ENCODE measurements at places on chromosomes 6 and 20.

DNA sequence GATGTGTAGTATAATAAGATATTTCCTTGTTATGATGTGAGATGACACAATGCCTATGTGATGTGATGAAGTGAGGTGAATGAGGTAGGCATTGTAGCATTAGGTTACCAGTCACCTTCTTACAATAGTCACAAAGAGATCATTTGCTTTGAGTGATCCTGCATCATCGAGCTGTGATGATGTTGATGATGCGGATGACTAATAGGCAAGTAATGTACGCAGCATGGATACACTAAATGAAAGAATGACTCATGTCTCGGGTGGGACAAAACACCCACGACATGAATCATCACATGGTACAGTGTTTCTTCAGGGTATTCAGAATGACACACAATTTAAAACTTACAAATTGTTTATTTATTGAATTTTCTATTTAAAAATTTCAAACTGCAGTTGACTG, 806.3 kb upstream of the GJE1 start:
- DNase-seq: peak; percentile 78

- no peak for DNase-seq
These were observed 112.1 kb downstream of the WDR27 start for GRCh38 chr6:169589699-169590257.

- no peak for DNase-seq
These were observed 2.8 kb downstream of the EZR start for GRCh38 chr6:158816329-158816728.

- DNase-seq: peak; percentile 39
These were observed 133.5 kb downstream of the TBC1D7 start for GRCh38 chr6:13194852-13195251.

DNA sequence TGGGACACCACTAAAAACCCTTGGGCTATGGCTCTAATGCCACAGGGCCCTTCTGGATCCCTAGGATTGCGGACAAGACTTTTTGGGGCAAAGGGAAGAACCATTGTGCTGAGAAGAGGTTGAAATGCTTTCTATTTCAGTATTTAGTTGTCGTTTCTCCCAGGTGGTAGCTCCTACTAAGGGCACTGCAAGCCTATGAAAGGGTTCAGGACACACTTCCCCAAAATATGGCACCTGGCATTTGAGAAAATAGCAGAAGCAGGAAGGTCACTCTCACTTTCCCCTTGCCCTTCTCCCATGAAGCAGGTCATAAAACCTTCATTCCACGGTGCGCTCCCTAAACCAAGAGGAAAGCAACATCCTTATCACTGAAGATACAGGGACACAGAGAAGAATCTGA, 125.4 kb upstream of the GPR6 start:
- DNase-seq: no peak

GRCh38 chr6:20744911-20745557, 210.8 kb downstream of the CDKAL1 start:
- DNase-seq: no peak

GRCh38 chr6:42276034-42276890, 58.6 kb upstream of the MRPS10 start:
- no peak for DNase-seq

DNA sequence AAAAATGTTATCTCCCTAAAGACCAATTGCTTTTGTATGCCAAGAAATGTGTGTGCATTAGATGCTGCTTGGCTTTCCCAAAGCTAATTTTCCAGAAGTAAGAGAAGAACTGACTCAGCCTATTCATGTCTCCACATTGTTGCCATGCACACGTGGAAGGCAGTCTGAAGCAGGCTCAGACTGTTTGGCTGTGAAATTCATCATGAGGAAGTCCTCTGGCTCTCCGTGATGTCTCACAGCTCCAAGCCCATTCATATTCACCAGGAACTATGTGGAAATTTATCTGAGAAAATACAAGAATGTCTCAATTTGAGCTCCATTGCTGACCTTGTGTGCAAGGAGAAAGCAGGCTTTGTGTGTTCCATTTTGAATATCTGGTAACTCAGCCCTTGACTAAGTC, 1022.2 kb upstream of the GJE1 start:
- no peak for DNase-seq

DNA sequence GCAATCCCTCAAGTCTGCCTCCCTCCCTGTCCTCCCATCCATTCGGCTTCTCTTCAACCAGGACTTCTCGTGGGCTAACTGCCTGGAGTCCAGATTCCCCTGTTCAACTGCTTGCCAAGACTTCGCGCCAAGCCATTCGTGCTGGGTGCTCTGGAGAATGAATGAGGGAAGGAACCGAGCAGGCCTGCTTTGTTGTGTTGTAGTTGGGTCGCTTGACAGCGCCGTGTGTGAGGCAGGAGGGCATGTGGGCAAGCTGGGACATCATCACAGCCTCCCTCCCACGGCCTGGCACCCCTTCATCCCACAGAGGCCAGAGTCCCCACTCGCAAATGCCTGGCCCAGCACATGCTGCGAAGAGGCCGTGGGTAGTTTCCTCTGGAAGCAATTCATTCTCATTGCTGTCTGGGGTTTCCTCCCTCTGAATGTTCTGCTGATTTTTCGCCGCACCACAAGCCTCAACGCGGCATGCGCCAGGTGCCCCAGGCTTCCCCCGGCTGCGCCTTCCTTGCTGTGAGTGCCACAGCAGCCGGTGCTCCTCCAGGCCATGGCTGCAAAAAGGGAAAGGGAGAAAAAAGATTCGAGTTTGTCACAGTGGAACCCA, 336.0 kb downstream of the QKI start:
- DNase-seq: no peak

DNA sequence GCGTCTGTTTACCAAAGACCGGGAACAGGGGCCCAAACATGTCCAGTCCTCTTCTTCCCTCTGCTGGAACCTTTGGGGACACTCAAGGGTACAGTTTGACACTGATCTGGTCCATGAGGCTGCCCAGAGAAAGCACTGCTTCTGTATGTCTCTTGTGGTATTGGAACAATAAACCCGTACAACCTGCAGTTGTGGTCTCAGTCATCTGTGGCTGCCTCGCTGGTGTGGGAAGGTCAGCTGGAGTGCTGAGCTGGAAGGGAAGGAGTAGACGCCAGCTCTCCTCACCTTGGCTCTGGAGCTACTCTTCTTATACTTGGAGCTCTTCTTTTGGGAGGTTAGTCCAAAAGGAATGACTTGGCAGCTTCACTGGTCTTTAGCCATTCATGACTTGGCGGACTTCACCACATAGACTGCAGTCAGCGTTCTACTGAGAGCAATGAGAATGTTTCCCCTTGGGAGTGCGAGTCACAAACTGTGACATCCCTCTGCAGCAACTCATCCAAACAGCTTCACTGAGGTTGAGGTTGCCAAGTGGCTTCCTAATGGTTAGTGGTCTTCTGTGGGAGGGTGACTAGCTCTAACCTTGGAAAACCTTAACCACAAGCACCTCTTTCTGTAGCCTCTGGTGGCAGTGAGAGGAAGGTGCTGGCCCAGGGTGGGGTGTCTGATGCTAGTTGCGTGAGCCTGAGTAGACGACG, 81.2 kb downstream of the ASXL1 start:
- DNase-seq: peak; percentile 16

DNA sequence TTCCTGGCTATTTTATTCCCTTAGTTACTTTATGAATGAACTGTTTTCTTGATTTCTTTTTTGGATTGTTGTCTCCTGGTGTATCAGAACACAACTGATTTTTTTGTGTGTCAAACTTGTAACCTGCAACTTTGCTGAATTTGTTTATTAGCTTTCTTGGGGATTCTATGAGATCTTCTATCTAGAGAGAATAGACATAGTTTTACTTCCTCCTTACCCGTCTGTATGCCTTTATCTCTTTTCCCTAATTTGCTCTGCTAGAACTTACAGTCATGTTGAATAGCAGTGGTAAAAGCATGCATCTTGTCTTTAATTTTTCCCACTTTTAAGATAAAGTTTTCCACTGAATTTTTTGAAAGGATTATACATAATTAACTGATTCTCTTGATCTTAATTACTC, 13.2 kb downstream of the RNF146 start:
- DNase-seq: no peak

DNA sequence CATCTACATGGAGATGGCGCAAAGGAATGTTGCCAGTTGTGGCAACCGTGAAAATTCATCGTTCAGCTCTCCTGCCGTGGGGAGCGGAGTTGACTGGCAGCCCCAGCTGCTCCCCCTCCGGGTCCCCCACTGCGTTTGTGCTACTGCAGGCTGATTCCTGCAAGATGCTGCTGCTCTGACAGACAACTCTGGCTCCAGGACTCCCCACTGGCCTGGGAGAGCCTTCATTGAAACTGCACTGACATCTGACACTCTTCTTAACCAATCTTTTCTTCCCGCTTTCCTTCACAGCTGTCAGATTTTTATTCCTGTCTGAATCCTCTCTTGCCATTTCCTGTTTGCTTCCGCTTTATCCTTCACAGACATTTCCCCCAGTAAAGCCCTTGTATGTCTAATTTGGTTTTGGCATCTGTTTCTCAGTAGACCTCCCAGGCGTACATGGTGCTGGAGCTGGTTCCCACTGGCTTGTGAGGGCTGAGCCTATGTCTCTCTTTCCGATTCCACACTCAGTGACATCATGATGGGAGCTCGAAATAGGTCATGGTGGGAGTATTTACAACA, 9.5 kb upstream of the ATRN start:
- DNase-seq: no peak

DNA sequence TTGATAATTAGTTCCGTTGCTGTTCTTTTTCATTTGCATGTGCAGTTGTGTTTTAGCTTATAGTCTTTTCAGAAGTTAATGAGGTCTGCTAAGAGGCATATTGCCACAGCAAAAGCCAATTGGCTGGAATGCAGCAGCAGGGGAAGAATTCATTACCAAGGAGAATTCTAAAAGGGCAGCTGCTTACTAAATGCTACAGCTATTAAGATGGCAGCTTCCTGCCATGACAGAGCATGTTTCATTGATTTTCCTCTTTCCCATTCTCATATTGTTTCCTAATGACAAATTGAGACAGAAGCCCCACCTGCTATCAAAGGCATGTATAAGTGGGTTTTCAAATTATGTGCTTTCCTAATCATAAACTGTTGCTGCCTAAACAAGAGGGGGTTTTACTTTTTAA, 66.6 kb downstream of the CLVS2 start:
- DNase-seq: no peak

DNA sequence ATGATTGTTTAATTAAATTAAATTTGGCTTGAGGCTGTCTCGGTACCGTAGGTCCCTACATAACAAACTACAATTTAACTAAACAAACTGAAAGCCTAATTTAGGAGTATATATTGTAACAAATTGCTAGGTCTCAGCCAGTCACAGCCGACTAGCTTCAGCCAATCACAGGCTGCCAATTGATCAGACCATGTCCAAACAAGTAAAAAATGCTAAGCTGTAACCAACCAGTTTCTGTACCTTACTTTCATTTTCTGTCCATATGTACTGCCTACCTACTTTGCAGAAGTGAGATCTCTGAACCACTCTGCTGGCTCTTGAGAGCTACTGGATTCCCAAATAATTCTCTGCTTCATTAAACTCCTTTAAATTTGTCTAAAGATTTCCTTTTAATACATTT, 648.0 kb upstream of the GJE1 start:
- no peak for DNase-seq

GRCh38 chr6:129353067-129353466, 356.9 kb downstream of the ARHGAP18 start:
- DNase-seq: no peak

DNA sequence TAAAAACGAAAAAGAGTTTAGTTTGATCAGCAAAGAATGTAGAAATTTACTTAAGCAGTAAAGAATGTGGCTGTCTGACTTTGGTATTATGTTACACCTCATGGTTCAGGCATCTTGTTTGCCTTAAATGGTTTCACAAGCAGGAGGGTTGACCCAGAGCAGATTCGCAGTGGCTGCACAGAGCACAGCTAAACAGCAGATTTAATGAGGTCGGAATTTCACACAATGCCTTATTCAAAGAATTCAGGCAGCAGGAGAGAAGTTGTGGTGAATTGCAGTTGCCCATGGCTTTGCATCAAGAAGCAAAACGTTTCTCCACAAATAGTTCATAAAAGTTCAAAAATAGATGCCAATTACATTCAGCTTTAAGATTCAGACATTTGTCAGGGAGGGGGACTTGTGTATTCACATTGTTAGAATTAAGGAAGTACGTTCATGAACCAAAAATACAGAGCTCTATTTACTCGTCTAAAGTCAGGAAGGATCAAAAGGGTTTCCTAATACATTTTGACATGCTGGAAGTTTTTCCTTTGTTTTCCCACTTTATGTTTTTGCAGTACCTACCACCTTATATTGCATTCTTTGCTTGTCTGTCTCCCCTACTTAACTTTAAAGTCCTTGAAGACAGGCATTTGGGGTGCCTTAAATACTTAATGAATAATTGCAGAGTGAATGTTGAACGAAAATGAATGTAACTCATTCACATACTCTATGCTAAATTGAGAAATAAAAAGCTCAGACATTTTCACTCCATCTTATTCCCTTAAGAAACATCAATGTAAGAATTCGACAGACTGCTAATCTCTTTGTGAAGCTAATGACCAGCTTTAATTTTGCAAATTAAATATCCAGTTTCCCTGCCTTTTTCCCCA, 1163.6 kb upstream of the CITED2 start:
- peak; percentile 95 for DNase-seq

DNA sequence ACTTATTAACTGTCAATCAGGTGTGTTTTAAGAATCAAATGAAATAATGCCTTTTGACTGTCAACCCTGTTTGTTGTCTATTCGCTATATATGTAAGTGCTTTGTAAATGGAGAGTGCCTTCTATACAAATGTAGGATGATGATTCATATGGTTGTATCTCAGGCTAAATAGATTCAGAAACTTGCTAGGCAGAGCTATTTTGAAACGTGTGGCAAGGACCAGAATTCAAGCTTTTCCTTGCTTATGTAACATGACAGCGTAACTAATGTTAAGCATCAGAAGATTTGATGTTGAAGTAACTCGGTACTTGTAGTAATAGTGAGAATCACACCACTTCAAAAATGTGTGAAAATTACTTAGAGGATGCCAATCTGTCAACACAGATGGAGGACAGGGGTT, 3.4 kb downstream of the OGFRL1 start:
- DNase-seq: no peak

GRCh38 chr20:14375416-14375985, 38.1 kb upstream of the FLRT3 start:
- no peak for DNase-seq

DNA sequence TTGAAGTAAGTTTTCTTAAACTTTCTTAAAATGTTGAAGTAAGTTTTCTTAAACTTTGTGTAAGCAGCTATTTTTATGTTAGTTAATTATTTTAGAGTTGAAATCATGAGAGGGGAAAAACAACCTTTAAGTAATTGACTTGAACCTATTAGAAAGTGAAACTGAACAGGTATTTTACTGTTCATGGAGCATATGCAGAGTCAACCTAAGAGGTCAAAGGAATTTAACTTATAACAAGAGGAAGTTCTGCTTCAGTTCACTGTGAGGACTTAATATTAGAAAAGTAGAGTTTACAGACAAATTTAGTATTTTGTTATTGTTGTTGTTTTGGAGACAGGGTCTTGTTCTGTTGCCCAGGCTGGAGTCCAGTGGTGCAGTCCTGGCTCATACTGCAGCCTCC, 38.0 kb downstream of the CDYL start:
- no peak for DNase-seq

All from AG09319 (cell line).